ENCODE measurements at places on chromosomes 13 and 19.
A peak's percentile ranks its signal among the peaks of the same experiment; 100 is the strongest.

DNA sequence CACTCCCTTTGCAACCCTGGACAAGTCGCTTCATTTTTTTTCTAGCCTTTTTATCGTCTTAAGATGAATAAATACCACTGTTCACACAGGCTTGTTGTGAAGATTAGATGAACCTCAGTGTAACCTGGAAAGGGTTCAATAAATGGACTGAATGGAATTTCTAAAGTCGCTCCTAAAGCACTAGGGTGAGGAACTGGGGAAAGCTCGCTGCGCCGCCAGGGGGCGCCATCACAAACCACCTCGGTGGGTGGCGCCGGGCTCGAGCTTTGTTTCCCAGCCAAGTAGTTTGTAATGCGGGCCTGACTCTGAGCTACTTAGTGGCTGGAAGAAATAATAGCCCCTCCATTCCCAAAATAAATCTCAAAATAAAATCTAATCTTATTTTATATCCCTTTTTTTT, 2.2 kb upstream of the CEACAM6 start:
- peak; percentile 8 for DNase-seq

- no peak for DNase-seq
Measured at GRCh38 chr13:29886446-29886845, 36.0 kb upstream of the UBL3 start.

DNA sequence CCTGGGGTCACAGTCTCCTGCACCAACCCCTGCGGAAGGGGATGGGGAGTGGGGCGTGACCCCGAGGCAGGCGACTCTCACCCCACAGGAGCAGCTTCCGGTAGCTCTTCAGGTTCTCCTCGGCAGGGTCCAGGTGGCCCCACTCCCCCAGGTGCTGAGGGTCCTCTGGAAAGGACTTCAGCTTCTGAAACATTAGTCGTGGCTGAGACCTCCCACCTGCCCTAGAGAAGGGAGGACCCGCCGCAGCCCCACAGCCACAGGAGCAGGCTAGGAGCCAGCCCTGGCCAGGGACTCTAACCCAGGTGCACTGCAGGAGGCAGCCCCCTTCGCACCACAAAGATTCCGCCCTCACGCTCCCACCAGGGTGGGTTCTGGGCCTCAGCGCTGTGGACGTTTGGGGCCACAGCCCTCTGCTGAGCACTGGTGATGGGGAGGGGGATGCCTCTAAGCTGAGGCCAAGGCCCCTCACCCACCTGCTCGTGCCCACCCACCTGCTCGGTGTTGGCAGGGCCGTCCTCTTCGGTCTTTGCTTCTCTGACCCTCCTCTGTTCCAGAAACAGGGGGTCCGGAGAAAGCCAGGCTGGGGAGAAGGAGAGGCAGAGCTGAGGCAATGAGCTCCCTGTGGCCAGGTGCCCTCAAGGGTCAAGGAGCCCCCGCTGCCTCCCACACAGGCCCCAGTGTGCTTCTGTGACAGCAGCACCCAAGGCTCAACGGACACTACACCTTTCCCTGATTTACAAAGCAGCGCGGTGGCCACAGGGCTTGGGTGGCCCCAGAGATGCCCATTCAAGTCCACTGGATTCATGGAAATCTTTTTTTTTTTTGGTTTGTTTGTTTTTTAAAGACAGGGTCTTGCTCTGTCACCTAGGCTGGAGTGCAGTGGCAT, 11.0 kb downstream of the ZSCAN18 start:
- DNase-seq = no peak

GRCh38 chr13:42068886-42069285, 20.4 kb downstream of the DGKH start:
- DNase-seq = peak; percentile 7

GRCh38 chr19:35403116-35403760, 32.4 kb downstream of the GPR42 start:
- no peak for DNase-seq

GRCh38 chr13:23384111-23384510, 49.4 kb downstream of the SACS start:
- no peak for DNase-seq

GRCh38 chr13:100546713-100547405, 41.7 kb downstream of the GGACT start:
- no peak for DNase-seq

DNA sequence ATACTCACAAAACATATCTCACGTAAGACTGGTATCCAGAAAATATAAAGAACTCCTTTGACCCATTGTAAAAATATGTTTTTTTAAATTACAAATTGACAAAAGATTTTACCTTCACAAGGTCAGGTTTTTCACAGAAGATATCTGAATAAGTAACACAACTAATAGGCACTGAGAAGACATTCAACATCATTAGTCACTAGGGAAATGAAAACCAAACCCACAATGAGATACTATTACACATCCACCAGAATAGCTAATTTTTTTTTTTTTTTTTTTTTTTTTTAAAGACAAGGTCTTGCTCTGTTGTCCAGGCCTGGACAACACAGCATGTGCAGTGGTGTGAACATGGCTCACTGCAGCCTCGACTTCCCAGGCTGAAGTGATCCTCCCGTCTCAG, 157.5 kb downstream of the MIPEP start:
- no peak for DNase-seq

GRCh38 chr19:49573425-49573824, 6.9 kb downstream of the NOSIP start:
- no peak for DNase-seq

GRCh38 chr13:24271601-24272451, 37.6 kb upstream of the C1QTNF9 start:
- DNase-seq = peak; percentile 93

- no peak for DNase-seq
Measured at GRCh38 chr13:103030776-103031175, 35.4 kb downstream of the SLC10A2 start.

GRCh38 chr13:32663660-32664059, 77.4 kb downstream of the PDS5B start:
- DNase-seq = no peak

- peak; percentile 66 for DNase-seq
Measured at GRCh38 chr19:55670280-55671053, 4.6 kb upstream of the EPN1 start.

DNA sequence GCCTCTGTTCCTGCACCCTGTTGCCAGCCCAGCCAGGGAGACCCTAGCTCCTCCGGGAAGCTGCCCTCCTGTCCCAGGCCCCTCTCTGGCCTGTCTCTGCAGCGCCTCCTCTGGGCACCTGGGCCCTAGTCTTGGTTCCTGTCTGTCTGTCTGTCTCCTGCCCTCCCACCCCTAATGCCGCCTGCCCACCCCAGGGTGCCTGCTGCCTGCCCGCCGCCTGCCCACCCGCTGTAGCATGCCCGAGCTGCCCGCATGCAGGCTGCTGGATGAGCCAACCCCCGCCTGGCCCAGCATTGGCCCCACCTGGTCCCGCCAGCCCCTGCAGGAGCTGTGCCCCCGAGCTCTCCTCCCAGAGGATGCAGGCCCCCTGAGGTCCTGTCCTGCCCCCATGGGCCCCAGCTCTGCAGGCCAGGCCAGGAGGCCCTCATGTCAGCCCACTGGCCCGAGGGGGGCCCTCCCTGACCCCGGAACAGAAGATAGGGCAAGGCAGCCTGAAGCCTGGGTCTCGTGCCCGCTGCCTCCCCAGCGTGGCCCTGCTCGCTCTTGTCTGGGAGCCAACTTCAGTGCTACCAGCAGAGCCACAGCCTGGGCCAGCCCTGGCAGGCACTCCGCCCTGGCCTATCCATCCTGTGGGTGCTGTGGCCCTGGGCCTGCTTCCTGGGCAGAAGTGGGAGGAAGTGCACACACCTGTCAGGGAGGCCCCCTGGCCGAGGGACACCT, 5.2 kb downstream of the MAP2K7 start:
- DNase-seq = no peak

GRCh38 chr19:5621945-5622464, 571 bp downstream of the SAFB2 start:
- no peak for DNase-seq

DNA sequence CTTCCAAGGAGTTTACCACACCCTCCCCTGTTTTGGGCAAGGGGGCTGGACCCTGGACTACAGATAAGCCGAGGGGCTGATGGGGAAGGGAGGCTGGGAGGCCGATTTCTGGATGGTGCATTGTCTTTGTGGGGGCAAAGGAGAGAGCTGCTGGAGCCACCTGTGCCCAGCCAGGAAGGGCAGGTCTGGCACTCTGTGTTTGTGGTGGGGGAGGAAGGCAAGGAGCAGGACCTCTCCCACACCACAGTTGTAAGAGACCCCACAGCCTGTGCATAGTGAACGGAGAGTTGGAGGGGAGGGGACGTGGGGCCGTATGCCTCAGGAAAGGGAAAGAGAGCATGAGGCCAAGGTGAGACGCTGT, 16.0 kb upstream of the PRR19 start:
- no peak for DNase-seq

GRCh38 chr13:59710996-59711701, 452.6 kb downstream of the DIAPH3 start:
- DNase-seq = no peak

DNA sequence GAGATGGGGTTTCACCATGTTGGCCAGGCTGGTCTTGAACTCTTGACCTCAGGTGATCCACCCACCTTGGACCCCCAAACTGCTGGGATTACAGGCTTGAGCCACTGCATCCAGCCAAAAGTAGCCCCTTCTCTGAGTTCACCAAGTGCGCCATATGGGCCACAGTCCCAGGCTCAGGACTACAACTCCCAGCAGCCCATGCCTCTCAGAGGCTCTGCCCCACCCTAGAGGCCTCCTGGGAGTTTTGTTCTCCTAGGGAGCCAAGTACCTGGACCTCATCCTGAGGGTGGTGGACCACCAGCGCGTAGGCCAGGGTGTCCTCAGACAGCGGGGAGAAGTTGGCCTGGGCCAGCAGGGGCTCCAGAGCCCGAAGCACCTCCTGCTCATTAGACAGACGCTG, 18.8 kb downstream of the TMEM143 start:
- no peak for DNase-seq

GRCh38 chr13:111359237-111359915, 38.9 kb downstream of the TEX29 start:
- no peak for DNase-seq

DNA sequence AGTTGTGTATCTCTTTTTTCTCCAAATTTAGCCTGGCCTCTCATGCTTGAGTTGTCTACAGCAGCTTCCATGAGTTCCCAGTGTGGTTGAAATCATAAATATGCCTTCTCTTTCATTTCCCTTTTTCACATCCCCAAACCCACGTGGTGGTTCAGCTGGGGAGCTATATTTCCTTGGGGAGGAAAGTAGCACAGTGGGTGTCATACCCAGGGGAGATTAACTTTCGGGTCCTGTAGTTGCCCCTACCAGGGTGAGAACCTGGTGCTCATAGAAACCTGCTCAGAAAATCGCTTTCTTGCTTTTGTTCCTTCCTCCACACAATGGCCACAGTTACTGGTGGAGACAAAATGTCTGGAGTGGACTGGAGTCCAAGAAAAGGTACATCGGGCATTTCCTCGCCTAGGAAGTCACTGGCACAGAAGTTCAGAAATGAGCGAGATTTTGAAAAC, 7.0 kb upstream of the LILRA4 start:
- peak; percentile 42 for DNase-seq

DNA sequence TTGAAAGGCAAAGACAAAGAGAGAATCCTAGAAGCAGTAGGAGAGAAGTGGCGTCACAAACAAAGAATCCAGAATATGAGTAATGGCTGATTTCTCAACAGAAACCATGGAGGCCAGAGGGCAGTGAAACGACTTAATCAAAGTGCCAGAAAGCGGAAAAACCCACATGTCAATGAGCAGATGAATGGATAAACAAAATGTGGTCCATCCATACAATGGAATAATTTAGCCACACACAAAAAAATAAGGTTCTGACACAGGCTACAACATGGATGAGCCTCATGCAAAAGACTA, 52.2 kb upstream of the RANBP3 start:
- no peak for DNase-seq

- no peak for DNase-seq
Measured at GRCh38 chr19:41860419-41861115, 512 bp downstream of the RPS19 start.

DNA sequence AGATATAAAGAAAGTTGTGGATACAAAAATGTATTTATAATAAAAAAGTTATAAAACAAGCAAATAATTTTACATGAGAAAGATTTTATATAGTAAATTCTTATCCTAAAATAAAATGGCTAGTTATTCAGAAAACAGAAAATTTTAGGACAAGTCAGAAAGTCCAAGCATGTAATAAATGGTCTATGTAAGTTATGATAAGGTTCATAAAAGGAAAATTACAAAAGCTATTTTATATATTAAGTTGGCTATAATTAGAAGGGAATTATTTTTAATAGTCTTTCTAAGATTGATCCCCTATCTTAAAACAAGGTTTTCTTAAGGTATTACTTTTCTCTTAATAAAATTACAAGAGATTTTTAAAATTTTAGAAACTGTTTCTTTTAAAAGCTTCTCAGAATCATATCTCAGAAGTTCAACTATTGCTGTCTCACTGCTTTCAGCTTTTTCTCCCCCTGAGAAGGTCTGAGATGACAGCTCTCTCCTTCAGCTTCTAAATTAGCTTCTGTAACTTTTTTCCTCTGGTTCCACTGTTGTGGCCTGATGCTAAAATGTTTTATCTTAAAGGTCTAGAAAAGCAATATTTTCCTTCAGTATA, 8.7 kb downstream of the CCDC169 start:
- no peak for DNase-seq

DNA sequence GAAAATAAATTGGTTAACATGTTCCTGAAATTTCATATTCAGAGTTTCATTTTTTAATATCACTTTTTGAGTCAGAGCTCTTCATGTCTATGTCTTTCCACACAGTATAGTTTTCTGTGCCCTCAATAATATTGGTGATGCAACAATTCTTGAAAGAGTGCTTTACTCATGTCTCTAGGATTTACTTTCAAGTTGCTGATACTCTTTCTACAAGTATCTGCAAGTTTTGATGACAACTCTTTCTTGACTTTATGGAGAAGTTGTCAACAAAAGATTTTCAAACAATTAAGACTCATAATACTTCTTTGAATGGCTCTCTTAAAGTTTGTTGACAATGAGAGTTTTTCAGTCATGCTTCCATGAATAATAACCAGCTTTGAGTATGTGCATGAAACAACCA, 561.7 kb downstream of the DIAPH3 start:
- DNase-seq = no peak

- no peak for DNase-seq
Measured at GRCh38 chr19:6587998-6588507, 2.9 kb downstream of the CD70 start.

- no peak for DNase-seq
Measured at GRCh38 chr19:18833141-18833476, 1.4 kb downstream of the UPF1 start.

GRCh38 chr13:33174491-33174890, 111.1 kb downstream of the STARD13 start:
- no peak for DNase-seq
